Mononuclear cell (primary cell): ENCODE measurements at places on chromosomes 2 and 18. TPM values are rescaled to one million over a fixed set of nuclear protein-coding genes. Genes with fewer than 3 reads are reported as not detected.

Gene OSBPL6
- 0.21 TPM for total RNA-seq

Gene FNDC4
- total RNA-seq: 0.10 TPM

Gene CROCC2
- total RNA-seq: not detected

Gene PCARE
- under 0.01 TPM for total RNA-seq

Gene AKAIN1
- total RNA-seq: not detected

Gene EML4
- 178 TPM for total RNA-seq

Gene MEP1B
- total RNA-seq: not detected

Gene LAMA3
- total RNA-seq: under 0.01 TPM

Gene ABCG5
- total RNA-seq: not detected

Gene TEKT4
- total RNA-seq: not detected

Gene FER1L5
- total RNA-seq: not detected

Gene RBFA
- 8.4 TPM for total RNA-seq

Gene IL1RL1
- 2.7 TPM for total RNA-seq

Gene ONECUT2
- not detected for total RNA-seq

Gene MFSD6
- 77.1 TPM for total RNA-seq

Gene TRABD2A
- 96.0 TPM for total RNA-seq
